SW 1271 (cell line): ENCODE measurements at places on chromosomes 2 and 18.

DNA sequence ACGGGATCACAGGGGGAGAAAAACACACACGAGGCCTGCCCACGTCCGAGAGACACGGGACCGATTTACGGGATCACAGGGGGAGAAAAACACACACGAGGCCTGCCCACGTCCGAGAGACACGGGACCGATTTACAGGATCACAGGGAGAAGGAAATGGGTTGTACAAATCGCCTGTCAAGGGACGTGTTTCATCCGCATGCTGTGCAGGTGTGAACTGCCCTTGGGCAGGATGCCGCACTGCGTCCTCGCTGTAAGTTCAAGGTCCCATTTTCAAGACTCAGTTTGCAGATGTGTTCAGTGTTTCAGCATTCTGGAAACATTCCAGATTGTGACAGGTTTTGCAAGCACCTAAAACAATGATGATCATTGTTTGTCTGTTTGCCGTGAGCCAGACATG lies 2.3 kb upstream of the KCNG2 start:
- no peak for DNase-seq

- no peak for DNase-seq
Measured at GRCh38 chr18:48868468-48869466, 82.0 kb downstream of the SMAD7 start.

DNA sequence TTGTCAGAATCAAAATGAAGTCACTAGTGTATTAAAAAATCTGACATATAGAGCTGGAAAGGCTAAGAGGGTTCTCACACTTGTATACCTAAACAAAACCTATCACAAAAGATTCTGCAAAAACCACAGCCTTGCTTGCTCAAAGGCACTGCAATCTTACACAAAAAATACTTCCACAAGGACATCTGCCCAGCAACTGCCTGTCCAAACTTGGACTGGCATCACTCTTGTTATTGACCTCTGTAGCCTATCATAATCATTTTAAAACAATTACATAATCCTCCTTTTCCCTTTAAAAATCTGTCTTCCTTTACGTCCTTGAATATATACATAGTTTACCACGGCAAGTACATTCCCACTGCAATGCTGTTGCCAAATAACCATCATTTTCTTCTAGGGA lies 19.9 kb downstream of the CHMP3 start:
- DNase-seq = no peak

DNA sequence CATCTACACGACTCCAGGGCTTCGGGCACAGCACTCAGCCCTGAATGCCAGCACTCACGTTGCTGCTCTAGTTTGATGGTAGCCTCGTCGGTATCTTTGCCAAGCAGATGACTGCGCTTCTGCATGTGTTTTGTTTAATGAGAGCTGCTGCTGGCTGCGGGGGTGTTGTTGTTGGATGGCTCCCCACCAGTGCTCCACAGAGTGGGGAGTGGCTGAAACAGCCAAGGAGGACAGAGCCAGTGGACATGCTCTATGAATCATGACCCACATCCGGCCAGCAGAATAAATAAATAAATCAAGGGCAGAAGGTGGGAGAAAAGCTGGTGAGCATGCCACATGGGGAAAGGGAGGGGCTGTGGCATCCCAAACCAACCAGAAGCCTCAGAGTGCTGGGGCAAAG lies 131.2 kb upstream of the SOX11 start:
- no peak for DNase-seq

DNA sequence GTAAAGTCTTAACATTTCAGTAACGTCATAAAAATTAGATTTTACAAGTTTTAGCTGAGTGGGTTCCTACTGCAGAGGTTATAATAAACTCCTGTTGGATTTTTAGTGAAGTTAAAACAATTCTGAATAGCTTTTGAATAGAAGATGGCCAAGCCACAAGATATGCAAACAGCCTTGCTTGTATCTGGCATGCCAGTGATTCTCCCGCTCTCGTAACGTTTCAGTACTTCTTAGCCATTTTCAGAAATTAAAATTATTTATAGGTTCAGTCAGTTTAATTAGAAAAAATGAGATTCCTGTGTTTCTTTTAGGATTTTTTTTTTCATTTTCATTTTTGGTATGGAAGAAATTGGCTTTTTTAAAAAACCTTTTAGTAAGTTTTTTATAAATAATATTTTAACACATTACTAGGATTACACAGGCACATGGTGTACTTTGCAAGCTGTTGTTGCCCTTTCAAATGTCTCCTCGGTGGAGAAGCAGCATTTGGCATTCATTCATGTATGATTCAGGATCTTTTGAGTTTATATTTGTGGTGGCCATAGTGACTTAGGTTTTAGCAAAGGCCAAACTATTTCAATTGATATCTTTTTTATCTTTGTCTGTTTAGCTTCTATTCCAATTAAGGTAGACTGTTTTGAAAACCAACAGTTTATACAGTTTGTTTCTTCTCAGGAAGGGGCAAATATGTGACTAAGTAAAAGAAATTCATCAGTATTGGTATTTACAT lies 30.6 kb upstream of the RND3 start:
- no peak for DNase-seq

DNA sequence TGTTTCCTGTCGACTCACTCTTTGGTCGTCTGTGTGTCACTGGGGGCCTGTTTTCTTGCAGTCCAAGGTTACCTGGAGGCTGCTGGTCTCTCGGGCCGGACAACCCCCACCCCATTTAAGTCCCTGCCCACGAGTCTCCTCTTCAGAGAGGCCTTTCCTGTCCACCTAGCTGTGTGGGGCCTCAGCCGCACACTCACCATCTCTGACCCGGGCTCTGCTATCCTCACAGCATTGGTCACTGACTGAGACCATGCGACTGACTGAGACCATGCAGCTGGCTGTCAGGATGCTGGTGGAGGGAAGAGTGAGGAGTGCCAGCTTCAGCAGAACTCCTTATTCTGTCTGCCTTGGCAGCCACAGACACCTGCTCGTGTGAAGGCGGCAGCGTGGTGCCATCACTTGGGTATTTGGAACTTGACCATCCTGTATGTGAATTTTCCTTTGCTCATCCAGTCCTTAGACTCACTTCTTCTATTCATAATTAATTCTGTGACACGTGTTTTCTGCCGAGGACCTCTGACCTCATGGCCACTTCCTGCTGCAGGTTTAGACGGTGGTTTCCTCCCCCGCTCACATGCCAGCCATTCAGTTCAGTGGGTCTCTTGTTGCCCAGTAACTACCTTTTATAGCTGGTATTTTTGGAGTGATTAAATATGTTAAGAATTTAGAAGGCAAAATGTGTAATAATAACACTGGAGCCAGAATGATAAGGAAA lies 47.5 kb upstream of the ASB1 start:
- DNase-seq = no peak

GRCh38 chr2:112818094-112818902 lies 18.3 kb downstream of the IL1B start:
- no peak for DNase-seq

DNA sequence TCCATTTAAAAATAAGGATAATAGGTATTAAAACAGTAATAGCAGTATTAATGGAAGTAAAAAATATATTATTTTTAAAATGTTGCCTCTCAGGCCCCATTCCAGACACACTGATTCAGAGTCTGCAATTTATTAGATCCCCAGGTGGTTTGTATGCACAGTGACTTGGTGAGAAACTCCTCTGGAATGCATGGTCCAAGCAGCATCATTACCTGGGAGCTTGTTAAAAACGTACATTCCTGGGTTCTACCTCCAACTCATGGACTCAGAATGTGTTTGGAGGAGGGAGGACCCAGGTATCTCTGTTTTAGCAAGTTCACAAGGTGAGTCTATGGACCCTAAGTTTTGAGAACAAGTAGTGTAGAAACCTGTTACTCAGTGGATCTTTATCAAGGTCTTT lies 95.6 kb downstream of the ITGA4 start:
- no peak for DNase-seq

DNA sequence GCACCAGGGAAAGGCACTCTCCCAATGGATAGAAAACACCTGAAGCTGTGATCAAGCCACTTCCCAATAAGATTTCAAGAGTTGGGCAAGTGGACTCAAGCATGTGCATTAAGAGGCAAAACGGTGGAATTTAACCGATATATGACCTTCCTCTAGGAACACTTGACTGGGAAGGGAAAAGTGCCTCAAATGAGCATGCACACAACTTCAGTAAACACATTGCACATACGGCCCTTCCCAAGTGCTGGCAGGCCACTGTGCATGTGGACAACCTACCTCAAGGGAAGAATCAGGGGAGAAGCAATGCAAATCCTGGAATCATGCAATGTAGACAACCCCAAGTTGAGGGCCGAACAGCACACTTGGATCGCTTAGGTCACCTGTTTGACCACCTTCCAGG lies 23.9 kb upstream of the SH3RF3 start:
- no peak for DNase-seq

- DNase-seq = no peak
Measured at GRCh38 chr2:238820916-238821315, 27.0 kb upstream of the TWIST2 start.

DNA sequence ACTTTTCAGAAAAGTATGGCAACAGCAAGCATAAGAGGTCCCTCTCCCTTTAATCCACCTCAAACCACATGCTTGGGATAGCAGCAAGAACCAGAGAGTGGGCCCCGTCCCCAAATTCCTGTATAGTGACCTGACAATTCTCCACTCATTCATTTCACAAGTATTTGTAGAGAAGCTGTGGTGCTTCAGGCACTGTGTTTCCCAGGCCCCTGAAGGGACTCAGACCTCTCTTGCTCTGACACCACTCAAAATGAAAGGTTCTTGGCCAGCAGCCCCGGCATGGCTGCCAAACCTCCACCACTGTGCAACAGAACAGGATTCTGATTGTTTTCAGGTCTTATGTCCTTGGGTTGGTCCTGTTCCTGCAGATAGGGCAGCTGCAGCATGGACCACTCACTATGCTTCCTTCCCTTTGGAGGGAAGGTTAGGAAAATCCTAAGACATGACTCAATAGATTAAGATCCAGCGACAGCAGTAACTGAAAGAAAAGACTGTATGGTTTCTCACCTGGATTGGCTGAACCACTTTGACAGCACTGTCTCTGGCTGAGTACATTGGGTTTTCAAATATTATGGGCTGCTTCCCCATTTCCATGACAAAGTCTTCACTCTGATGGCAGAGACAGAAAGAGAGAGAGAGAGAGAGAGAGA lies 67.6 kb downstream of the DHRS9 start:
- no peak for DNase-seq

- DNase-seq = no peak
Measured at GRCh38 chr2:39682066-39682692, 16.5 kb downstream of the TMEM178A start.

DNA sequence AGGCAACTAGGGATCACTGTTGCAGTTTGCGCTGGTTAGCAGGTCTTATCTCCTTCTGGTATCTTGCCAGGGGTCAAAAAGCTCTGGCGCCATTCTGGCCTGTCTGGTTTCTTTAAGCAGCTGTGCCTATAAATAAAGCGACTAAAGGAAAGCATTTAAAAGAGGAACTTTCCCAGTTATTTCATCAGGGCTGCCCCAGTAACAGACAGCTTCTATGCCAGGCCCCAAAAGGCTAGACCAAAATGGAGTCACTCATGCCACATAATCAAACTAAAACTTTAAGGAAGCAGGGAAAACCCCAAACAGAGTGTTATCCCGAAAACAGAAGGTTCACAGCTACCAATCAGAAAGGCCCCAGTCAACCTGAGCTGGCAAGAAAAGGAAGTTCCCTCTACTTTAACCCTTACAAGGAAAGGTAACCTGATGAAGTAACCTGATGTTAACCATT lies 41.2 kb upstream of the HNRNPA3 start:
- no peak for DNase-seq

- DNase-seq = no peak
Measured at GRCh38 chr18:31100436-31101182, 1.6 kb downstream of the DSC2 start.

- DNase-seq = no peak
Measured at GRCh38 chr18:76626991-76627390, 131.9 kb upstream of the ZNF516 start.

DNA sequence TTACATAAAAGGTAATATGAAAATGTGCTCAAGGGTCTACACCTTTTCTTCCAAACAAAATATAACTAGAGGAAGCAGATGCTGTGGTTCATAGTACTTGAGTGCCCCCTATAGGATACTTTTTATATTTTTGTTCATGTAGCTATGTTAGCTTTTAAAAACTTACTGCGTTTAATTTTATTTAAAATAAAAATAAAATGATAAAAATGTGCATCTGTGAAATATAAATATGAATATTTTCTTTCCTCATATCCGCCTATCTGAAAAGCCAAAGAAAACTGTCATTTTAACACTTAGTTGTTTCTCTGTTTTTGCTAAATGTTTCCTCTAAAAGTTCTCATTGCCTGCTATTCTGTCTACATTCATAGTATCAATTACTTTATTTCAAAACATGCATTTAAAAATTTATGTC lies 9.6 kb upstream of the LRP1B start:
- no peak for DNase-seq

- no peak for DNase-seq
Measured at GRCh38 chr18:59395226-59396175, 36.4 kb upstream of the LMAN1 start.

DNA sequence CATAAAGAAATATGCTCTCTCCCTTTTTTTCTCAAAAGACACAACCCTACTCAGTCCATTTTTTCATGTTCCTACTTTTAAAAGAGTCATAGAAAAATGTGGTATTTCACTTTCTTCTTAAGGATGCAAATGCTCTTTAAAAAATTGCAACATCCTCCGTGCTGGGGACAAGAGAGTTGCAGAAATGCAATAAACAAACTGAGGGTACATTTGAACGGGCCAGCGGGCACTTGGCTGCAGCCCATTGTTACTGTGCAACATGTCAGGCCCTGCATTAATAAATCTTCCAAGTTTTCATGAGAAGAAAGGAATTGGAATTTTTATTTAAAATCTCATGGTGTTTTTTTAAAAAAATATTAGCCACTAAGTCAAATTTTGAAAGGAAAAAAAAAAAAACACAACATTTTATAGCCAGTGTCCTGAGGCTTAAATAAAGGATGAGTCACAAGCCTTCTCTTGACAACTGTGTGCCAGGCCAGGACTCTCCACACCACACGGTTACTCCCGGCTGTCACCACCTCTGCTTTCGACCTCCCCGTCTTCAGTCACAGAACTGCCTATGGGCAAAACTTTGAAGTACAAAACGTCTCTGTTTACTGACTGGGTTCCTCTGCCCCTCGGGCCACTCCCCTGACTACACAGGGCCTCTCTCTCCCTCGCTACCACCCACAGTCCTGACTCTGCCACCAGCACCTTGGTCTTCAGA lies 57.5 kb upstream of the MFF start:
- DNase-seq = no peak

DNA sequence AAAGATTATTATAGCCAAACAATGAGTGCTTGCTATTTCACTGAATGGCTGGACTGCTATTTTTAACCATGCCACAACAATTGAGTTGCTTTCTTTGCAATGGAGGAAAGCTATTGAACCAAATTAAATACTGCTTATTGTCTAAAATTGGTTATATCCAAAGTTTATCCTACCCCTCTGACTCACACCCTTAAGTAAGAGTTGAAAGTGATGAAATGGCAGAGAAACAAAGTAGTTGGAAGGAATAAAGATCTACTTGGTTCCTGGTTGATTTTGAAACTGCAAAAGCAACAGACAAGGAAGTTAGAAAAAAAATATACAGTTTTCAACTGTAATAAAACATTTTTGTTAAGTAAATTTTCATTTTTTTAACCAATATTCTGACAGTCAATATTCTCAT lies 47.5 kb downstream of the EML4 start:
- no peak for DNase-seq
